Stimulated activated CD8-positive, alpha-beta memory T cell treated with anti-CD3 and anti-CD28 coated beads, Interleukin-15, amount 100 ng/mL, for 48 hours (primary cell): ENCODE measurements at places on chromosomes 12 and 14.

GRCh38 chr12:106135781-106136180, 3.0 kb downstream of the NUAK1 start:
- no peak for DNase-seq

DNA sequence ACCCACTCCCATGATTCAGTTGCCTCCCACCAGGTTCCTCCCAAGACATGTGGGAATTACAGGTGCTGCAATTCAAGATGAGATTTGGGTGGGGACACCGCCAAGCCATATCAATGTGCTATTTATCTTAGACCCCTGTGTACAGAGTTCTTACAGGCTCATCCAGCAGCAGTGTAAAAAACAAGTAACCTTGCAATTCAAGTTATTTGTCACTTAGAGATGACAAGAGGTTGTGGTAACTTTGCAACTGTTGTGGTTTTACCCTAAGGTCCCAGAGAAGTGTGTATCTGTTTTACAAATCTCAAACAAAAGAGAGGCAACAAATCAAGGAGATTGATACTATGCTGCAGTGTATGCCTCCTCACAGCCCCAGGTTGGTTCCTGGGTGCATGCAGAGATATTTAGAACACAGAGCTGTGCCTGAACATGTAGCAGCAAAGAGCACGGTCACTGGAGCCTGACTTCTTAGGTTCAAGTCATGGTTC, 11.5 kb upstream of the HELB start:
- DNase-seq, result no peak

- peak; percentile 17 for DNase-seq
These were observed 29.6 kb downstream of the SMUG1 start for GRCh38 chr12:54159140-54159539.

GRCh38 chr12:86456241-86456640, 200.1 kb upstream of the MGAT4C start:
- DNase-seq, result no peak

DNA sequence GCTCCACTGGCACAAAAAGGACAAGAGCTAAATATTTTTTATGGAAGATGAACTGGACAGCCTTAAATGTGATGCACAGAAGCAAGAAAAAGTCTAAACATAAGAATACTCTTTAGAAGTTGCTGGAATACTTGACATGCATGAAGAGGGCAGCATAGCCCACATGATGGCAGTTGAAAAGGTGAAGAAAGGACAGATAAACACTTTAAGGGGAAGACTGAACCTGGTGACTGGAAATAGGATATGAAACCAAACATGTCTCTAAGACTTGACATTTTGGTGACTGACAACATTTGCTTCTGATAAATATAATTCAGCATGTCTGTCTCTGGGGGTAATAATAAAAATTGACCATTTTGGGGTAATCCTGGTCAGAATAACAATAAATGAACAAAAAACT, 273.1 kb downstream of the CCDC91 start:
- no peak for DNase-seq

GRCh38 chr12:131994589-131994988, 44.8 kb downstream of the EP400 start:
- DNase-seq, result no peak

GRCh38 chr12:21774358-21775132, at the start of gene KCNJ8:
Gene KCNJ8, minus strand, starts transcription at chr12:21774706. Its CDS starts 1,090 bp downstream, at chr12:21773616.
- DNase-seq, result no peak

DNA sequence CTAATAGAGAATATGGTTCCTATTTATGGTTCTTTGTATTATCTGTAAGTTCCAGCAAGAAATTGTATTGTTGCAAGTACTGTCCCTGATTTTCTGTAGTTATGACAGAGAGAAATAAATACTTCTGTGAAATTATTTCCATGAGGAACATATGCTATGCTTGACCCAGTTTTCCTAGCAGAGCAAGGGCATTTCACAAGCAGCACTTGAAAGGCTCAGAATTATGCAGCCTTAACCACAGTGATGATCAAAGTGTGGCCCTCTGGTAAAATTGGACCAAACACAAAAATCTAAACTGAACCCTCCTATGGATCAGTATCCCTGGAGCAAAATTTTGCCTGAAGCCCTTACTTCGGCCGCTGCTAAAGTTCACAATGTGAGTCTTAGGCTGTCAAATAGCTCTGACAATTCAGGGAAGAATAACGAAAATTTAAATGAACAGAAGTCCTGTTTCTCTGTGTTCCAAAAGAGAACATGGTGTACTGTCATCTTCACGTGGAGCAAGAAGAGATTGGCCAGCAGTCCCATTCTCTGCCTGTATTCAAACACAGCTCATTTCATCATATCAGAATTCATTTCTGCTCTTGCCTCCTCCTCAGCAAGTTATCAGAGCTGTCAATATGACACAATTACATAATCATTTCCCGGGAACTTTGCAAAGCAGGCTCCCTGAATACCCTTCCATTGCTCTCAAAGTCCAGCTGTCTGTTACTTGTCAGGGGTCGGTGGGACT, 471.9 kb downstream of the RPS29 start:
- DNase-seq, result no peak

GRCh38 chr14:93953263-93953662, 23.1 kb downstream of the ASB2 start:
- DNase-seq, result no peak

DNA sequence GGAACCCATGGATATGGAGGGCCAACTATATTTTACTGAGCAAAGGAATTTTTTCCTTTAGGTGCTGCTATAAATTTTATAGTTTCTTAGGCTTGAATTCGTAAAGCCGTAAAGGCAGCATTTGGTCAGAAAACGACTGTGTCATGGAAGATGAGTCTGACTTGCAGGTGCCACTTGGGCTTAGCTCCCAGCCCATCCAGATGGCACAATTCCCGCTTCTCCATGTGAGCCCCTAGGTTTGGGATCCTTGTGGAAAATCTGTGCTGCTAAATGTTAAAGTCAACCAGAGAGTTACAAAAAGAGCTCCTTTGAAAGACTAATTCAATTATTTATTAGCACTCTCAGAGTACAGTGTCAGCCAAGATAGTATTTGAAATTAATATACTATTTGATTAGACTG, 120.1 kb upstream of the NPAS3 start:
- DNase-seq, result no peak

- no peak for DNase-seq
These were observed 42.1 kb downstream of the ATL1 start for GRCh38 chr14:50602035-50602434.

- DNase-seq, result no peak
These were observed 37.9 kb downstream of the MDM1 start for GRCh38 chr12:68294251-68294650.

GRCh38 chr14:84591827-84592445, 938.0 kb upstream of the FLRT2 start:
- DNase-seq, result no peak

DNA sequence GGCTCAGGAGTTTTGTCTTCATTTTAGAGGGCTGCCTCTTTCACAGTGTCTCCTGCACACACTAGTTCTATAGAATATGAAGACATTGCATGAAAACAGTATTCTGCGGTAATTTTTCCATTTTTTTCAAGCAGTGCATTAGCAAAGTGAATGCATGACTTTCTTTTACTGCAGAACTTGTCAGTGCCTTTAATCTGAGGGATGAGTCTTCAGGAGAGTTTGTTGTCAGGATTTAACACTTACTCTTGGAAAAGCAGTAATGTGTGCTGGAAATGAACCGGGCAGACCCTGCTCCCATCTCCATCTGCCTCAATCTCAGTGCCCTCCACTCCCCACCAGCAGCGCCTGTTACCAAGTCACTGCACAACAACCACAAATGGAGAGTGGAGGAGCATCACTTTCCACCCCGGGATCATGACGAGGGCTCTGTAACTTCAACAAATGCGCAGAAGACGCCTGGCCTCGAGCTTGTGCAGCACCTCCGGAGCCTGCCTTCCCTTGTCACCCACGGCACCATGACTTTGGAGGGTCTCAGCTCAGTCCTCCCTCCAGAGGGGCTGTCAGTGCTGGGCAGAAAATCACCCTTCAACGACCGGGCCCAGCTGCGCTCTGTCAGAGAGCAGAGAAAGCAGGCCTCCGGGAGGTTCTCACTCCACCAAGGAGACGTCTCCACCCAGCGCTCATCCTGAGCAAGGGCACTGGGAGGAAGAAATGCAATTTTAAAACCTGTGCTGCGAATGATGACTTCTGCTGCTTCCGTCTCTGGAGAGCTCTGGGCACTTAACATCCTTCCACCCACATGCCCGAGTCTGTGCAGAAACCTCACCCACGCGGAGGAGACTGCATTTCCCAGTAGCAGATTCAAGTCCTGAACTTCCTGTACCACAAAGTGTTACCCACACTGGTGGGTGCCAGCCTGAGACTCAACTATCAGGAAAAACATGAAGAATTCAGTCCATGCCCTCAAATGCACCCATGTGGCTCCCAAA, 255.7 kb downstream of the ADGRD1 start:
- DNase-seq, result no peak

DNA sequence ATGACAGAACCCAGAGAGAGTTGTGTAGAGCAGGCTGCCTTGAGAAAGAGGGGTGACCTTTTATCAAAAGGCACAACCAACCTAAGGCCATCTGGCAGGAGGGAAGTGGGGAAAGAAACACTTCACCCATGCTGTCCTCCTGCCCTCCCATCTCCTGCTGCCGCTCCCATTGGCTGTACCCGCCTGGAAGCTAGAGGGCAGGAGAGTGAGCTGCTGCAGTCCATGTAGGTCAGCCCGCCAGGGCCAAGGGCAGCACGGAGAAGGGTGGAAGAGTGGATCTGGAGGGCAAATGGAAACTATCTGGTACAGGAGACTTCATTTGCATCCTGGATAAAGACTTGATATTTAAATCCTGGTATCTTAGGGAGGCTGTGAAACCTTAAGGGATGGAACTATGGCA, 11.5 kb upstream of the CABP1 start:
- no peak for DNase-seq

DNA sequence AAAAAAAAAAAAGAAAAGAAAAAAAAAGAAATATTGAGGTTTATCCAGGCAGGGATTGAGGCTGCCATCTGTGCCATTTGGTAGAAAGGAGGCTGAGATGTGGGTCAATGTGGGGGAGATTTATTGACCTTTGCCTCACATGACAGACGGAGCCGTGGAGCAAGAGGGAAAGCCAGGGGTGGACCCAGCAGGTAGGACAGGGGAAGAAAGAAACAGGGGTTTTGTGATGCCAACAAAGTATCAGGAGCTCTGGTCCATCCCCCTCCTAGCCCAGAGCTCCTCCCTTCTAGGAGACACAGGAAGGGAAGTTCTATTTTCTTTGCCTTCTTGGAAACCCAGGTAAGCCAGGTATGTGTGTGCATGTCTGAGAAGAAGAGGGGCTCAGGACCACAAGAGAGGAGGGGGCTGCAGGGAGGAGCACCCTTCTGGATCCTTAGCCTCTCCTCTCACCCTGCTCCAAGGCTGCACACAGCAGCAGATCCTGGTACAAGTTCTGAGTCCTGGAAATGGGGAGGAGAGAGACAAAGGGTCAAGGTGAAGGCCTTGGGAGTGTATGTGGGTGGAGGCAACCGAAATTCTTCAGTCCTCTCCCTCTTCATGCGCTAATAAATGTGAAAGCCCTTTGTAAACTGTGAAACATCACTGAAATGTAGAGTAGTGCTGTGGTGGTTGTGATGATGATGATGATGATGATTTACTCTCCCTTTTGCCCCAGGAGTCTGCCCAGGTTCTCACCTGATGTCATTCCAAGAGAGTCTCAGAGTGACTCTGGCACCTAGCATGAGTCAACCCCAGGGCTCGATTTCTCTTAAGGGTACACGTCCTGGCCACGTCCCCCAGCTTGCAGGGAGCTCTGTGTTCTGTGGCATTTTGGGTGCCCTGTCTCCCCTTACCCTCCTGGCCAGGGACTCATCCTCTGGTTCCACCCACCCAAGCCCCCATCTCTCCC, 26.3 kb downstream of the ZFP36L1 start:
- no peak for DNase-seq

DNA sequence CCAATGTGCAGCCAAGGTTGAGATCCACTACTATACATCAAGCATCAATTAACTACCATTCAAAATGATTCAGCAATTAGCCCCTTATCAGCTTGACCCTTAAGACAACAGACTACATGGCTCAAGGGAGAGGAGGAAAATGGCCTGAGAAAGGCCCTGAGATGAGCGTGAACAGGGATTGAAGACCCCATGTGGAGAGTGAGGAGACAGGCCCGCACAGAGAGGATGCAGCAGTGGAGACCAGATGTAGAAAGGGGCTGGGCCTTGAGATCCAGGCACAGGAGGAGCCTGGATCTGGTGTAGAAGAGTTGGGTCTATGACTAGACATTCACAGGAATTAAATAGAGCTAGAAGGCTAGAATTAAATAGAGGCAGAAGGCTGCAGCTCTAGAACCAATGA, 229.1 kb downstream of the MON2 start:
- no peak for DNase-seq

DNA sequence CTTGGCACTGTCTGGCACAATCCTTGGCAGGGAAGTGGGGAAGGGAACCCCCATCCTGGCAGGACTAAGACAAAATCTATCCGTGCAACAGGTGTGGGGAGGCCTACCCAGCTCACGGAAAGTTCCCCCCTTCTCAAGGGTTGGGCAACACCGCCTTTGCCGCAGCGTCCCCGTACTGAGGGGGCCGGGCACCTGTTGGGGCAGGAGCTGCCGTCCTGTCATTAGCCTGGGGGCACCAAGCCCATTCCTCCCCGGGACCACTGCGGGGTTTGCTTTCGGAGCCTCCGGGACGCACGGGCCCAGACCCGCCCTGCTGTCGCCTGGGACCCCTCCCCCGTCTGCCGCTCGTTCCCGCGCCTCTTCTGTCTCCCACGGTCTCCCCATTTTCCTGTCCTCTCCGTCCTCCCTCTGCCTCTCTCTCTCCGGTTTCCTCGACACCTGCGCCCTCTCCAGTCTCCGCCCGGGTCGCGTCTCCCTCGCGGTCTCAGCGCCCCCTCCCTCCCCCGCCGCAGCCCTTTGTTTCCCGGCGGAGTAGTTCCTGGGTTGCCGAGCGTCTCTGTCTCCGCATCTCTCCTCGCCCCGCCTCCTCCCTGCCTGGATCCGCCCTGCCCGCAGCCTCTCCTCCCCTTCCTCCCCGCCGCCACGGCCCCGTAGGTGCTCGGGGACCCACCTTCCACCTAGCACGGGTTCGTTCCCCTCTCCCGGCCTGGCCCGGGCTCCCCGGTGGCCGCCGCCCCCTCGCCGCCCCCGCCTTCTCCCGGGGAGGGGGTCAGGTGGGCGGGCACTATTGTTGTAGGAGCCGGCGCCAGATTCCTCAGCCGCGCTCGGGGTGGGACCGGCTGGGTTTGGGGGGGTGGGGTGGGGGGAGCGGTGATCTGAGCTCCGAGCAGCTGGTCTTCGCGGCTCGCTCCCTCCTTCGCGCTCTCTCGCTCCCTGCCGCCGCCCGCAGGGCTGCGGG, at the start of gene CACNB3:
Gene CACNB3 (plus strand): TSS at position 624 of the 958 bp plus-strand sequence. CDS start 434 bp downstream, outside the sequence.
- DNase-seq, result peak; percentile 57

DNA sequence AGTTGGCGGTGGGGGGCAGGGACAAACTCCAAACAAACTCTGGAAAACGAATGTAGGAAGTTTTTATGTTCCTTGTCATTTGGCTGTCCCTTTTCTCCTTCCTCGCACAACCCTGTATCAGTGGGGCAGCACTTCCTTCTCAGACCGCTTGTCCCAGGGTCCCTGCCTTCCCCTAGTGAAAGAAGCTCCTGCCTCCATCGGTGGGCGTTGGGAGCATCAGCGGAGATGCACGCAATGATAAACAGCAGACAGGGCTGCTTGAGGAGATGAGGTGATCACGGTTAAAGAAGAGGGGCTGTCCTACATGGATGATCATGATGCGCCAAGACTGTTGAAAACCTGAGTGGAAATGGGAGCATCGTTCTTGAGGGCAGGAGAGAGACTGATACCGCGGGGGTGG, 620 bp downstream of the C1S start:
- no peak for DNase-seq
